ENCODE measurements at places on chromosomes 5 and 9. TPM values are rescaled to one million over a fixed set of nuclear protein-coding genes. Genes with fewer than 3 reads are reported as not detected.

DNA sequence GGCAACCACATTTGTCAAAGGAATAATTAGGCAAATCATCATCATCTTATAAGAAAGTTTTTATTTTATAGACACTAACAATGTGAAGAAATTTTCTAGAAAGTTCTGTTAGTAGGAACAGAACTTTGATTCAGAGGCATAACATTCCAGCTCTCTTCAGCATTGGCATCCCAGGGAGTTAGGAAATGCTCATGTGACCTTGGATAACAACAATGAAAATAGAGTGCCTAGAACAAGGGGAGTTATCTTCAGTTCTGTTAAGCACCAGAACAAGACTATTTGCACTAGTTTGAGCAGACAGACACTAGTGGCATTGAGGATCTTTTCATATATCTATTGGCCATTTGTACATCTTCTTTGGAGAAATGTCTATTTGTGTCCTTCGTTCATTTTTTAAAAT, 7.0 kb upstream of the NMUR2 start:
- no peak for DNase-seq

GRCh38 chr5:113692891-113693457, 179.5 kb downstream of the YTHDC2 start:
- DNase-seq: no peak

GRCh38 chr5:172791286-172791685, 20.3 kb upstream of the DUSP1 start:
- peak; percentile 51 for DNase-seq

The OLFM1 gene
- polyA plus RNA-seq: 29.3 TPM

- DNase-seq: no peak
Observed at GRCh38 chr5:66841264-66841663, 245.1 kb downstream of the MAST4 start.

The SV2C gene
- polyA plus RNA-seq: 3.0 TPM

The FBP2 gene
- 0.25 TPM for polyA plus RNA-seq

DNA sequence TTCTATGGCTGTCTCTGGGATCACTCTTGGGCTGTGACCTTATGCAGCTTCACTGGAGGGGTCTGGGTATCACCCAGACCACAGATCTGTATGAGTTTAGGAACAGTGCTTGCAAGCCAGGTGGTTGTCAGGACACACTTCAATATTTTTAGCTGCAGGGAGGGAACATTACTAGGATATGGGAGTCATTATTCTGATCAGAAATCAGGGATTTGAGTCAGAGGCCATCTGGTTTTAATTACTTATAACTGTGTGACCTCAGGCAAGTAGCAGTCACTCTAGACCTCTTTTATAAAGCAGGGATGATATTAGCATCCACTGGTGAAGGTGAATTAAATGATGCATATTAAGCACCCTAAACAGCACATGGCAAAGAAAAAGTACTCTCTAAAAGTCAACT, 60.1 kb upstream of the NMUR2 start:
- no peak for DNase-seq

DNA sequence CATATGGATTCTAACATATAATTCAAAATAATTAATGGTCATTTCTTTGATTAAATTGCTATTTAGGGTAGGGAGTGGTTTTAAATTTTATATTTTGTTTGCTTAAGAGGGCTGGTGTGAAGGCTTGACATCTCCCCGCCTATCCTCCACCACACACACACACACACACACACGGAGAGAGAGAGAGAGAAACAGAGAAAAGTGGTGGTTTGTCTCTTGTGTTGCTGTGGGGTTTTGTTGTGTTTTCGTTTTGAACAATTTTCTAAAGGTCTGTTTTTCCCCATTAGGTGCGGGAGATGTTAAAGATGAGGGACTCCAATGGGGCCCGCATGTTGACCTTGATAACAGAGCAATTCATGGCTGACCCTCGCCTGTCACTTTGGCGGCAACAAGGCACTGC, 161.9 kb downstream of the ZSWIM6 start:
- no peak for DNase-seq

DNA sequence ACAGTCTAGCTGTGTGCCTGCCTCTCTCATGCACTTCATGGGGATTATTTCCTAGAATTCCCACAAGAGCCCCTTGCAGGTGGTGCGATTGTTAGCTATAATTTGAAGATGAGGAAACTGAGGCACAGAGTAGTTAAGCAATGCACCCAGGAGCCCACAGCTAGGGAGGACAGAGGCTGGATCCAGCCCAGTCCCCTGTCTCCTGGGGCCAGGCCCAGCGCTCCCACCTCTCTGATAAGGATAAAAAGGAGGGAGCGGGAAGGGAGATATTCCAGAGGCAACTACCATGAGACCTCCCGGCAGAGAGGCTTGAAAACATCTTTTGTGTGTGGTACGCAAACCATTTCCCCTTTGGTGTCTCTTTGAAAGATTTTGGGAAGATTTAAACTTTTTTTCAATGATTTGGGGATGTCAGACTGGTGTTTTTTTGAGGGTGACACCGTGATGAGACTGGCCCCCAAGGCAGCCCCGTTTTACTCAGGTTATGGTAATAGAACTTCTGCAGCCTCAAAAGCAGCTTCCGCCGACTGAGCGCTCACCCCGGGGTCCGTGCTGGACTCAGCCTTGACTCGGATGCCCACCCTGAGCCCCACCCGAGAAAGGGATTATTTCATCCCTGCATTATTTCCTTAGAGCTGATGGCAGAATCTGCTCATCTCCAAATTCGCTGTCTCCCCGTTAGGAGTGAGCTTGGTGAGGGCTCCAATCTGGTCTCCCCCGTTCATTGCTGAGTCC, 144.7 kb upstream of the IER5L start:
- no peak for DNase-seq

- DNase-seq: no peak
Observed at GRCh38 chr9:89052470-89053097, 61.3 kb downstream of the S1PR3 start.

- no peak for DNase-seq
Observed at GRCh38 chr9:94772639-94773303, 46.3 kb downstream of the AOPEP start.

The IL4 gene
- polyA plus RNA-seq: not detected

- DNase-seq: no peak
Observed at GRCh38 chr9:134053401-134053871, 14.4 kb downstream of the BRD3 start.

DNA sequence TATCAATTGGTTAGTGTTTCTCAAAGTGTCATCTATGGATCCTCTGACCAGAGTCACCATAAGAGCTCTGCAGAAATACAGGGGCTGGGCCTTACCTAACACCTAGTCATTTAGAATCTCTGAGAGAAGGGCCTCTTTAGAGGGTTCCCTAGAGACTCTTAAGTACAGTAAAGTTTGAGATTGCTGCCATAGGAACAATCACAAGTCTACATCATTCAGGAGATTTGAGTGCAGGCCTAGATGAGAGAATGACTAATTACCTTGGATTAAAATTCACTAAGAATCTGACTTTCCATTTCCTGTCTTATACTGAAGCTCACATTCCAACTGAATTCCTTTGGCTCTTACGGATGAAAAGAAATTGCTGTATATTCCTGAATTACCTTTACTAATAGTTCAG, 182.1 kb upstream of the PTGER4 start:
- no peak for DNase-seq

DNA sequence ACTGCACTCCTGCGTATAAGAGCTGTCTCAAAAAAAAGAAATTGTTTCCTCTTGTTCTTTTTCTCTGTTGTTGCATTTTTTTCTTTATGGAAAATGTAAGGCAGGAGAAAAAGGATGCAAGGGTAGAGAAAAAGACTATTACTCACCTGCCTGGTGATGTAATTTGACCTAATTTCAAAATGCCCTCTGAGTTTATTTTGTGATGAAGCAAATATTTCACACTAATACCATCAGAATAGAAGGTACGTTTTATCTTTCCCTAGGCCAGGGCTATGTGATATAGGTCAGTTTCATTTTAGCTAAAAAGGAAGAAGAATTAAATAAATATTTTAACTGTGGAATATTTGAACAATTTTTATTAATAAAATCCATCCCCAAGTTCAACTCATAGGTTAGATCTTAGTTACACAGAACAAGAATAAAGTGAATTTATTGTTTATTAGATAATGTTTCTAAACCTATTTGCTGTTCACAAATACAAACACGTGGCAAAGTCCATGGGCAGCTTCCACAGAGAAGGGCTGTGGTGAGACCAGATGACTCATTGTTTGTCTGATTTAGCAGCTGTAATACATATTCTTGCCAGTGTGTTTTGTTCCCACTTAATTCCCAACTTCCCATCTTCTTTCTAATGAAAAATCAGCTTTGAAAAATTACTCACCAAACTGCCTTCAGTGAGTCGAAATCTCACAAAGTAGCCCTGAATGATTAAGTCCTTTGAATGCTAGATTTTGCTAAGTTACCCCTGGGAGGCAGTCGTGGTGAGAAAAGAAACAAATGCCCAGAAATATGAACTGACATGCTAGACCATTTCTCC, 52.8 kb upstream of the CCDC112 start:
- peak; percentile 76 for DNase-seq

- DNase-seq: no peak
Observed at GRCh38 chr5:171893290-171893886, 107.8 kb downstream of the SMIM23 start.

The ZNF608 gene
- 44.2 TPM for polyA plus RNA-seq

The NIPAL4 gene
- polyA plus RNA-seq: 1.4 TPM

- DNase-seq: no peak
Observed at GRCh38 chr9:30519756-30520155, 1864.7 kb upstream of the ACO1 start.

GRCh38 chr9:36051317-36051716, 14.6 kb downstream of the RECK start:
- DNase-seq: no peak

DNA sequence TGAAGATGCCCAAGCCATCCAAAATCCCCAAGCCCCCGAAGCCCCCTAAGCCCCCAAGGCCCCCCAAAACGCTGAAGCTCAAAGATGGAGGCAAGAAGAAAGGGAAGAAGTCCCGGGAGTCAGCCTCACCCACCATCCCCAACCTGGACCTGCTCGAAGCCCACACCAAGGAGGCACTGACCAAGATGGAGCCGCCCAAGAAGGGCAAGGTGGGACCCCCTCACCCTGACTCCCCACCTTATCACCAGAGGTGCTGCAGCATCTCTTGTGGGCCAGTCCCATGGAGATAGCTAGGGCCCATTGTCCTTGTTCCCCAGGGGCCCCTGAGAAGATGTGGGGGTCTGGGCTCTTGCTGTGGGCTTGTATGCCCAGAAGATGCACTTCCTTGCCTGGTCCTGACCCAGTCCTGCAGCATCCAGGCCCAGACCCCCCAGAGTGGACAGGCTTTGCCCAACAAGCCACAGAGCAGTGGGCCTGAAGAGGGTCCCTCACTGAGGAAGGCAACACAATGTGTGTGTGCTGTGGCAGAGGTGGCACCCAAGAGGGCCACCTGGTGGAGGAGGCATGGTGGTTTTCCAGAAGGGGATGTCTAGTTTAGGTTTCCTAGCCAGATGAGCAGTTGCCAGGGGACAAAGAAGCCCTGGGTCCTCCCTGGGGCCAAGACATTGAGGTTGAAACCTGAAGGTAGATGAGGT, 84.1 kb downstream of the PHF2 start:
- no peak for DNase-seq

GRCh38 chr9:123312306-123312877, 43.6 kb upstream of the CRB2 start:
- DNase-seq: no peak

The LRRC19 gene
- 83.7 TPM for polyA plus RNA-seq

- DNase-seq: no peak
Observed at GRCh38 chr9:128628471-128629048, 28.1 kb downstream of the DYNC2I2 start.

DNA sequence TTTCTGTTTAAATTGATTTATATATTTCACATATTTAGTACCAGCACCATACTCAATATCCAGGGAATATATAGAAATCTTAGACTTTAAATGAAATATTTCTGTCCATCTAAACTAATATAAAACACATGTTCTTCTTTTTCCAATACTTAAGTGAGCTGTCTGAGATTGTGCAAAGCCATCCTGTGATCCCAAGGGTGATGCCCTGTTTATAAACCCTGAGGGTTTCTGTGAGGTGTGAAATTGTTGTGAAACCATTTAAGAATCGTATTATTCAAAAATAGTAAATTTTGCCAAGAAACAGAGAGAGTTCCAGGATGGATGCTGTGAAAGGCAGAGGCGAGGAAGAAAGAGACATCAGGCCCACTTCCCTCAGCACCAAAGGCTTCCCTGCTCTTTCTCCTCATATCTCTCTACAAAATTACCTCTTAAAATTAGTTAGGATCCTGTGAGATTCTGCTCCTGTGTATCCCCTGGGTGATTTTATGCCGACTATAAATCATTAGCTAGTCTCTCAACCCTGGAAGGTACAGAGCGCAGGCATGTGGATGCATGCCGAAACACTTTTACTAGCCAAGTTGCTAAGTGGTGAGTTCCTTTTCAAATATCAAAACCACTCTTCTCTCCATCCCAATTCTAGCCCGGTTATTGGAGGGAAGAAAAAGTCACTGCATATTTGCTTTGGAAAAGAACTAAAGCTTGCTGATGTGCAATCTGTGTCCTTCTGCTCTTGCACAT, 183.0 kb downstream of the GLIS3 start:
- DNase-seq: no peak

- DNase-seq: no peak
Observed at GRCh38 chr5:2156358-2157059, 273.8 kb upstream of the IRX4 start.

The HK3 gene
- 0.28 TPM for polyA plus RNA-seq

The ST6GALNAC6 gene
- 14.4 TPM for polyA plus RNA-seq

- no peak for DNase-seq
Observed at GRCh38 chr9:16202914-16203728, 650.3 kb downstream of the CCDC171 start.

- no peak for DNase-seq
Observed at GRCh38 chr5:147445090-147445489, 64.8 kb downstream of the DPYSL3 start.

Data from large intestine (tissue), 12 donors.